ENCODE measurements at places on chromosomes 16 and 17.

- DNase-seq = no peak
Measured at GRCh38 chr16:4097826-4098240, 18.4 kb downstream of the ADCY9 start.

- DNase-seq = no peak
Measured at GRCh38 chr17:57493625-57494024, 237.3 kb downstream of the MSI2 start.

GRCh38 chr16:19689342-19689741 is 28.7 kb downstream of the KNOP1 start:
- no peak for DNase-seq

GRCh38 chr16:1481906-1482835 is 6.6 kb downstream of the PTX4 start:
- DNase-seq = no peak

DNA sequence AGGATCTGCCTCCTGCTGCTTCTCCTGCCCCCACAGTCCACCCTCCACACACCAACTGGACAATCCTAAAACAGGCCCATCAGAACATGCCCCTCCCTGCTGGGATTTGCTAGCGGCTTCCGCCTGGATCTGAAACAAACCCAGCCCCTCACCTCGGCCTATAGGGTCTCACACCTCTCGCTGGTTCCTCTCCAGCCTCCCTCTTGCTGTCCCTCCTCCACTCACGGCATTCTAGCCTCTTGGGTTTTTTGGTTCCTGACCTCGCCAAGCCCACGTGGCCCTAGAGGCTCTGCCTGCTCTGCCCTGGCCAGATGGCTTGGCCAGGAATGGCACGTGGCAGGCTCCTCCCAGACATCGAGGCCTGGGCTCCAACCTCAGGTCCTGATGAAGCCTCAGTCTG is 15.7 kb upstream of the MTSS2 start:
- no peak for DNase-seq
